ENCODE measurements at places on chromosomes 5 and 9.

- no peak for DNase-seq
Measured at GRCh38 chr5:139690064-139690802, 42.1 kb downstream of the CXXC5 start.

DNA sequence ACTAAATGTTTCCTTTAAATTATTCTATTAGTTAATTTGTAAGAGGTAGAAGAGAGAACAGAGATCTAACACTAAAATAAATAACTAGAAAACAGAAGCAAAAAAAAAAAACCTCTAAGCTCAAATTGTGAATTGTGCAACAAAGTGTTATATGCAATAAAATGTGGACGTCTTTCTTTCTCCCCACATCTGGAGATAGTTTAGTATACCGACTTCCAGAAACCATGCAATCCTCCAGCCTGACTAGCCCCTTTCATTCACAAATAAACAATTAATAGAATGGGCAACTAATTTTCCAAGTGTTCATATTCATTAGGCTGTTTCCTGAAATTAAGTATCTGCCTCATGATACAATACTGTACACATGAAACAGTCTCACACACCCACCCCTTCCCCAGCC lies 258.5 kb downstream of the BNC2 start:
- DNase-seq, result no peak

DNA sequence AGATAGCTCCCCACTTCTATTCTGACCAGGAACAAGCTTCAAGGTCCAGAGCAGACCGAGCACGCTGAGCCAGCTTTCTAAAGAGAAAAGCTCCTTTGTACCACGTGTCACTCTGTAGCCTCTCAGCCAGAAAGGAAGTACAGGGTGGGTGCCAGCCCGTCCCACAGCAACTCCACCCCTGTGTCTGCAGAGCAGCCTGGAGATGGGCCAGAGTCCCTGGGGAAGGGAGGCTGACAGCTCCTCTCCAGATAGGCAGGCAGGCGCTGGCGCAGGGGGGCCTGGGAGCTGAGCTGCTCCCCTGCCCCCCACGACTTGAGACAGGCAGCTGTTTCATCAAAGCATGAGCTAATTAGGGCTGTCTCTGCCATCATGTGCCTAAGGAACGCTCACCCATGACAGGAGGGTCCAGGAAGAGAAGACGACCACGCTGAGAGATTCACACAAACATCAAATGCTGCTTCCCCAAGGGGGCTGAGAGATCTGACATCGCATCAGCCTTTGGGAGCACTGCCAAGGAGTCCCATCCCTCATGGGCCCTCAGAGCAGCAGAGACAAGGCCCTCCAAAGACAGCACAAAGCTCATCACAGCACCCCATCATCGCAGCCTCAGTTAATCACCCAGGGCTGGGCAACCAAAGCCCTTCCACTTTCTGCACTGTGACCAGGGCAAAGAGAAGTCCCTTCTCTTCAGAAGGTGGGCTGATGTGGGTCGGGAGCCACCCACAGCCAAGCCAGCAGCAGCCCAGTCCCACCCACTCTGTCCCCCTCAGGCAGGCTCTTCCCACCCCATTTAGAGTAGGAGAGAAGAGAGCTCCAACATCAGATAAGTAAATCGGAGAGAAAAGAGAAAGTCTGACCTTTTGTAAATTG lies 78.5 kb upstream of the LRRTM2 start:
- DNase-seq, result peak; percentile 97

- DNase-seq, result no peak
Measured at GRCh38 chr5:113343343-113343742, 91.4 kb downstream of the TSSK1B start.

DNA sequence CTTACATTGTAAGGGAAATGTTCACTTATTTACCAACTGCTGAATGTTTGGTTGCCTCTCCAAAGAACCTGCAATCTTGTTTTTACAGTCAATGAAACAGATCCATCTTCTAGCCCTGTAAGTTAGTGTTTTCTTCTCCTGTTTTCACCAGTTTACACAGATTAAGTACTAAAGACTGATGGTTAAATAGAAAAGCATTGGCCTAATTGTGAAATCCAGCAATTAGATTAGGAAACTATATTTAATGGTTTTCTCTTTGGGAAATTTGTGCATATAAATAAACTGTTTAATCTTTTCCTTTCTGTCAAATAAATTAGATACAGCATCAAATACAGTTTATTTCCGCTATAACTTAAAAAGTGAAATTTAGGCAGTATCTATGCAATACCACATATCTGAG lies 247.9 kb upstream of the MEF2C start:
- no peak for DNase-seq

- DNase-seq, result no peak
Measured at GRCh38 chr9:91894536-91894935, 55.5 kb downstream of the ROR2 start.

DNA sequence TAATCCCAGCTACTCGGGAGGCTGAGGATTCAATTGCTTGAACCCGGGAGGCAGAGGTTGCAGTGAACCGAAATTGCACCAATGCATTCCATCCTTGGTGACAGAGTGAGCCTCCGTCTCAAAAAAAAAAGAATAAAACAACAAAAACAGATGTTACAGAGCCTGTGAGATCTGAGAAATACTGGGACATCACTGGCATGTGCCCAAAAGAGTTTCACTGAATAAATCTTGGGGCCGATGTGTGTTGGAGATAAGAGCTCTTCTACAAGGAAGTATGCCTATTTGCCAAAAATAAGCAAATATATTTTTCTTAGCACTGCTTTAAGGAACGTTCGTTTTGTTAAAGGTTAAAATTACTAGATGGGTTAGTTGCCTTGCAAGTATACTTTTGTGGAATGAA lies 55.1 kb downstream of the KIAA1958 start:
- DNase-seq, result peak; percentile 76

DNA sequence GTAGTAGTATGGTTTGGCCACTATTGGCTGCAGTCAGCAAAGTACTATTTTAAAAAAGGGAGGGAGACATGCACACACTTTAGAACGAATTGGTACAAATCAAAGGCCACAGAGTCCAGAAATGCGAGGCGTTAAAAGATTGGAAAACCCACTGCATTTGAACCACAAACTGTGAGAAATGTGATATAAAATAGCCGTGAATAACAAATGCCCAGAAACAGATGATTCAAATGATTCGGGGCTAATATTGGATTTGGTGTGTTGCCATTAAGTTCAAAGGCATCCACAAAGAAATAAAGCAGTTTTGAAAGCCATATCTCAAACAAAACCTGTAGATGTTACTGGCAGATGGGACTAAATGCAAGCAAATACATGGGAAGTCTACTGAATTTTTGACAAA lies 140.9 kb upstream of the HMHB1 start:
- DNase-seq, result no peak

DNA sequence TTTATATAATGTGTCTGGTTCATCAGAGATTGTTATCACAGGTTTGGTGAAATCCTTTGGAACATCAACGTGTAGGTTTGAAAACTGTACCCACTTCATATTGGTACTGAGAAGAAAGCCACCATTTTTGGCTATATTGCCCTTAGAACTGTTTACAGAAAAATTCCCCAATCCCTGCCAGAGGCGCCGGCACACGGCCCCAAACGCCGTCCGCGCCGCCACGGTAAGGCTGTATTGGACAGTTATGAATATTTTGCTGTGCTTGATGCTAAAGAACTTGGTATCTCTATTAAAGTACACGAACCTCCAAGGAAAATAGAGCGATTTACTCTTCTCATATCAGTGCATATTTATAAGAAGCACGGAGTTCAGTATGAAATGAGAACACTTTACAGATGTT lies 35.2 kb downstream of the DCAF10 start:
- DNase-seq, result no peak

GRCh38 chr9:118419676-118420075 lies 715.5 kb downstream of the TLR4 start:
- DNase-seq, result peak; percentile 54

GRCh38 chr9:24132244-24132643 lies 306.2 kb upstream of the ELAVL2 start:
- DNase-seq, result no peak

DNA sequence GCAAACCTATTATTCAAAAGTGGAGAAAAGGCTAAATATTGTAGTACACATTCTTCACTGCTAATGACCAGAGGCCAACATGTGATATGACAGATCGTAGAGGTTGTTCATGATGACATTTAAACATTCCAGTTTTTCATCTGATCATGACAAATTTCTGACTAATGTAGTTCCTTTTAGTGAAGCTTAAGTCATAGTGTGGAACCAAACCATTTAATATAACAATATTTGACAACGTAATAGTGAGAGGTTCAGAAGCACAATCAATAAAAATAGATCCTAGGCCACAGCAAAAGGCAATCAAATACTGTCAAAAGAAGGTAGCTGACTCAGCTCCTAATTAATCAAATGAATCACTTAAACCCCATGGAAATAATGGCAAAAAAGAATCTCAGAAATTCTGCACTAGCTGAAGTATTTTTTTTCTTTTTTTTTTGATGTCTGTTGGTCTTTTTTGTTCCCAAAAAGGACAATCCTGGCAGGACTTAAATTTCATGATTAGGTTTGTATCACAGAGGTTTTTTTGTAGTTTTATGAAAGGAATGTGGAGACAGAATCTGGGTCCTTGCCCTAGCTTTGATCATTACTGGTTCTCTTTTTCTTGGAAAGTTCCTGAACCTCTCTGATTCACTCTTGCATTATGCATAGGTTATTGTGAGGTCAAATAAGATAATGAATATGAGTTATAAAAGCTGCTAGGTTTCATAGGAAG lies 795.0 kb downstream of the DTWD2 start:
- no peak for DNase-seq

DNA sequence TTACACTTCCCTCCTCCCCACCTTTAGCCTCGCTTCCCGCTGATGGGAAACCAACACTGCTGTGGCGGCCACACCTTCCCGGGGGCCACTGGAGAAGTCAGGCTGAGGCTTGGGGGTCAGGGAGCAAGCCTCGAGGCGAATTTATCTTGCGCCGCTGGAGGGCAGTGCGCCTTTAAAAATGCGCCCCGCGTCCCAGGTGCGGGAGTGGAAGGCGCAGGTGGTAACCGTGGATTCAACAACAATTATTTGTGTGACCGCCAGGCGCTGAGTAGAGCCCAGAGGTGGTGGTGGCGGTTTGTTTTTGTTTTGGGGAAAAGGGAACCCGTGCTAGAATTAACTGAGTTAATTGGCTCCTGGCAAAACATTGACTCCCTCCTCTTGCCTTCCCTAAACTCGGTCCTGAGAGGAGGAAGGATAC lies 1.1 kb downstream of the CFAP77 start:
- peak; percentile 33 for DNase-seq

DNA sequence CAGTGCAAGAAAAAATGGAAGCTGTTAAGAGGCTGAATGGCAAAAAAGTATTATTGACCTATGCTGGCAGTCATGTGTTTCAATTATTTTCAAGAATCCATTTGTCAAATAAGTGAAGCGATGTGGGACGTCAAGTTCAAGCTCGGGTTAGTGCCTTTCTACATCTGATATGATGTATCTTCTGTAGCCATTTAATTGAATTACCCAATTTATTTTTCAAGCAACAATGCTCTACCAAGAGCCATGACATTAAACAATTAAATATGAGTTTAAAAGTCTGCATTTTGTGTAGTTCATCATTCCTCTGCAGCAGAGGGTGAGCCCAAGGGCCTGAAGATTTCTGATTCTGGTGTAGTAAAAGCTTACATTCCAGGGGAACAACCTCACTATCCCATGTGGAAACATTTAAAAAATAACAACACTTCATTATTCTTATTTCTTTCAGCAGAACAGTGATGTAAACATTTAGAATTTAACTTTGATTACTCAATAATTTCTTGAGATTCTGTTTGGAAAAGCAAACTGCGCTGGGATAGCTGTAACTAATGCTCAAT lies 619.7 kb upstream of the ARRDC3 start:
- DNase-seq, result peak; percentile 35

GRCh38 chr5:20832204-20833080 lies 844.4 kb upstream of the CDH18 start:
- no peak for DNase-seq

GRCh38 chr5:149550594-149551226 lies 529 bp downstream of the CSNK1A1 start:
- DNase-seq, result peak; percentile 25

- no peak for DNase-seq
Measured at GRCh38 chr5:45171563-45171962, 362.8 kb downstream of the MRPS30 start.

DNA sequence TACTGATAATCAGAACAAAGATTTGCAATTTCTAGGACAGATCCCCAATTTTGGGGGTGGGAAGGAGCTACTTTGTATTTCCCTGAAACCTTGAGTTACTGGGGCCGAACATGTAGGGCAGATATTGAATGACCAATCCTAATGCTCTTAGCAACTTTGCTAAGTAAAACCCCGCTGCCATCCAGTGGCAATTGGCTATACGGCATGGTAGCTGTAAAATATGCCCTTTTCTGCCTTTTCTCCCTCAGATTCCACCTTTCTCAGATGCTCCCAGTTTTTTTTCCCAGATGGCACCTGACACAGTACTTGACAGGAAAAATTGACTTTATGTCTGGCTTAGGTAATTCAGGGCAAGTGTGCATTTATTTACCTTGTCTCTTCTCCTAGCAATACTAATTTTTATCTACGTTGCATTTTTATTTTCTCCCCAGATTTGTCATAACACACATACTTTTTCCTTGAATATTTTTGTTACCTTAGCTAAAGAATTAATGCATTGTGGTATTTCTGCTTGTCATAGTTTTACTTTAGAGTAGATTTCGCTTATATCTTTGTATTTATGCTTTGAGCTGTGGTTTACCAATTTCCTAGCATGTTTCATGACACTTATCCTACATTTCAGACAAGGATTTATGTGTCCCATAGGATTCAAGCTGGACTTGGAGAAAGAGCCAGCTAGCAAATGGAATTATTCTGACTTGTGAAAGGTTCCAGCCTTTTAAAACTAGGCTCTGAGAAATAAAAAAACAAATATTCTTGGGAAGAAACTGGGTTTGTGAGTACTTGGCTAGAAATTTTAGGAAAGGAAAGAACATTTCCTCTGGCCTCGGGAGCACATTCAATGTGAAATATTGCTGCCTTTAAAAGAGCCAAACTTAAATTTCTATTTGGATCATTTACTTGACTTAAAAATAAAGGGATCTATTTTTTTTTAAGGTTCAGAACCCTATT lies 37.4 kb downstream of the PIK3R1 start:
- peak; percentile 74 for DNase-seq

DNA sequence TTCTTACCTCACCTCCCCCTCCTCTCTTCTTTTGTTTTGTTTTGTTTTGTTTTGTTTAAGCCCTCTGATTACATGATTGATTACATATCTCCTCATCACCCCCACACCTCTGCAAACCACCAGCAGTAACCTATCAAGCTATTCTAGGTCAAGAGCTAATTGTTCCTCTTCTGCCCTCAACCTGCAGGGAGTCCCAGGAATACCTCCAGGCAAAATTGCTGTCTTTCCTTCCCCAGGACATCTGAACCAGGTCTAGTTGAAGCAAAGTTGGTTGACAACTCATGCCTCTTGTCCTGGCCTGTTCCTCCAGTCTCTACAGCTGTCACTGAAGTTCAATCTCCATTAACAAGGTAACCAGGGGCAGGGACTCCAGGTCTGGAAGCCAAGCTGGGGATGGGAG lies 80.0 kb upstream of the PTGER4 start:
- no peak for DNase-seq

Measured in lung (tissue), 17 donors.